ENCODE measurements at places on chromosomes 1 and 21. TPM values are rescaled to one million over a fixed set of nuclear protein-coding genes. Genes with fewer than 3 reads are reported as not detected.

The CCDC30 gene
- 3.7 TPM for total RNA-seq

- peak; percentile 38 for DNase-seq
These were observed 780.6 kb downstream of the BRINP3 start for GRCh38 chr1:189697113-189697512.

GRCh38 chr1:234978397-234979295 is 150.0 kb downstream of the TOMM20 start:
- DNase-seq = peak; percentile 77

GRCh38 chr1:38120552-38121230 is 74.1 kb upstream of the POU3F1 start:
- DNase-seq = no peak

DNA sequence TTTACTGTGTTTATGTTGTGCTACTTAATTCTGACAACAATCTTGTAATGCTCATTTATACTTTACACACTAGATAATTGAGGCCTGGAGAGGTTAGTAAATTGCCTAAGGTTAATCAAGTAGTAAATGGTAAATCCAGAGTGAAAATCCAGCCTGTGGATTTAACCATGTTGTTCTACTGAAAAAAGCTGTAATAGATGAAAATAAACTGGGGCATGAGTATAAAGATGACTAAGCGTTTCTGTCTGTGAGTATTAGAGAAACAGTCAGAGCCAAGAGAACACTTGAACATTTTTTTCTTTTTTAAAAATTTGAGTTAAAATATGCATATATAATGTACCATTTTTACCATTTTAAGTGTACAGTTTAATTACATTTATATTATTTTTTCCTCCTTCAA is 47.9 kb upstream of the LEPR start:
- DNase-seq = no peak

DNA sequence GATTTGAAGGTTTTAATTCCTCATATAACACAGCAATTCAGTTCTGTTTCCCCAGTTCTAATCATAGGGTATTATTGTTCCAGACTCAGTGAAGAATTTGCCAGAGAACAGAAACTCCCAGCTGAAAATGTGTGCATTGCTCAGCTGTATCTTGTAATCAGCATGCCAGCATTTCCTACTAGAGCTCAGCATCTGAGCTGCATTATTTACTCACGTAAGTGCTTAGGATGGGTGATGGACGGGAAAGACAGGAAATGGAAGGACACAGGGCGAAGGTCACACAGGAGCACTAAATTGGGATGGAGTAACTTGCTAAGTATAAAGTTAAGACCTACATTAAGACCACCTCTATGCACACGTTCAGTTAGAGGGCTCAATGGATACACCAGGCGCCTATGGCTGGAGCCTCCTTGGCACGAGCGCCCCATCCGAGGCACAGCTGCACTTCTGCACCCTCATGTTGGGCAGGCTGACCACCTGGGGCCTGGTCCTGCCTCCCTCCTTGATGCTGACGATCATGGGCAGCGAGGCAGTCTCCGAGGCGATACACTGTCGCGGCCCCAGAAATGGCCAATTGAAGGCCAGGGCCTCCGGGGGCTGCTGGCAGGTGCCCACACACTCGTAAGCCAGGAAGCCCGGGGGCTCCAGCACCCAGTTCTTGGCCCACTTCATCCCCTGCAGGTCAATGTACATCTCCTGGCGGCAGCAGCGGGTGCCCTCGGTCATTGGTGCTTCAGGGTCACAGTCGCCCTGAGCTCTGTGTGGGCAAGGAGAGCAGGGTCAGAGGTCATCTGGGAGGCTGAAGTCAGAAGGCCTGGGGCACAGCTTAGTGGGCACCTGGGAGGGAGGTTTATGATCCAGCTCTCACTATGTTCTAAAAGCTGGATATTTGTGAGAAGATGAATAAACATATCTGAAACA is 3.7 kb downstream of the LEFTY2 start:
- no peak for DNase-seq

GRCh38 chr1:107896936-107897335 is 68.0 kb downstream of the VAV3 start:
- DNase-seq = no peak

- DNase-seq = no peak
These were observed 142.1 kb upstream of the IPO9 start for GRCh38 chr1:201686714-201687455.

DNA sequence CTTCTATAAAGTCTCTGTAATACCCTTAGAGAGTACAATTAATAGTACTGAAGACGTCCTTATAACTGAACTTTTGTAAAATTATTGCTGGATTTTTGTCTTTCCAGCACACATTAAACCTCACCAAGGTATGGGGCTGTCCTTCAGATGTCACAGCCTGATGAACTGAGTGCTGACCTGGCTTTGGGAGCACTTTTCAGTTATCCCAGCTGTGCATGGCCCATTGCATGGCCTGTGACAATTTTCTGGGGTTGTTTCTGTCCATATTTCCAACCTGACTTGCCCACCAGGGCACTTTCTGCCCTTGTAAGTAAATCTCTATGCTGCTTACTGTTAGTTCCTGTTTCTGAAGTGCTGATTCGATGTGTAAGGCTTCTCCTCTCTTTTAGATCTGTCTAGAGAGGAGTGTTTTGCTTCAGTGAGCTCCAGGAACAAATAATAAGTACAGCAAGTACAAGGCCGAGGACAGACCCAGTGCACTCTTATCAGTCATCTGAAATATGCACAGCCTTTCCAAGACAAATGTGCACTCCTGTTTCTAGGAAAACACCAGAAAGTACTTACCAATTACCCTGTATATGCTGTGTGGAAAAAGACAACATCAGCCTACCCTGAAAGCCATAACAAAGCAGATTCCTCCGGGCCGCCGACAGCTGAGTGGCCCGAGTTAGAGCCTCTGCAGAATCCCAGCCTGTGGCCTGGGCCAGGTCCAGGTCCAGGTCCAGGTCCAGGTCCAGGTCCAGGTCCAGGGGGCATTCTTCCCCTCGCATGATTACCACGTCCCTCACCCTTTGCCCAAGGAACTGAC is 121.7 kb downstream of the DHRS3 start:
- DNase-seq = no peak

DNA sequence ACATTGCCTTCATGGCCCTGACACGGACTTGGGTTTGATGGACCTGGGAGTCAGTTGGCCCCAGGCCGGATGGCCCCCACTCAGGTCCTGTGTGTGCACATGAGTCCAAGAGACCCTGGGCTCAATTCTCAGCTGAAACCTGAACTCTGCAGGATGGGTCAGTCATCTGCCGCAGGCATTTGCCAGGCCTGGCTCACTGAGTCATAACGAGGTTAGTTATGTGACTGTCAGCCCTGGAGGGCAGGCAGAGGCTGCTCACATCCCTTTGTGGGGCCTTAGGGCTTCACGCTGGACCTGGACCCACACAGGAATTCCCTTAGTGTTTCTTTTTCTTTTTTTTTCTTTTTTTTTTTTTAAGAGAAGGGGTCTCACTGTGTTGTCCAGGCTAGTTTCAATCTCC is 46.5 kb downstream of the PSMG1 start:
- DNase-seq = no peak

GRCh38 chr1:17639703-17640340 is 100.3 kb downstream of the ARHGEF10L start:
- DNase-seq = no peak
